ENCODE measurements at places on chromosomes 13 and 19.
A peak's percentile ranks its signal among the peaks of the same experiment; 100 is the strongest.

GRCh38 chr13:35526577-35526976 is 50.1 kb upstream of the MAB21L1 start:
- DNase-seq: no peak

DNA sequence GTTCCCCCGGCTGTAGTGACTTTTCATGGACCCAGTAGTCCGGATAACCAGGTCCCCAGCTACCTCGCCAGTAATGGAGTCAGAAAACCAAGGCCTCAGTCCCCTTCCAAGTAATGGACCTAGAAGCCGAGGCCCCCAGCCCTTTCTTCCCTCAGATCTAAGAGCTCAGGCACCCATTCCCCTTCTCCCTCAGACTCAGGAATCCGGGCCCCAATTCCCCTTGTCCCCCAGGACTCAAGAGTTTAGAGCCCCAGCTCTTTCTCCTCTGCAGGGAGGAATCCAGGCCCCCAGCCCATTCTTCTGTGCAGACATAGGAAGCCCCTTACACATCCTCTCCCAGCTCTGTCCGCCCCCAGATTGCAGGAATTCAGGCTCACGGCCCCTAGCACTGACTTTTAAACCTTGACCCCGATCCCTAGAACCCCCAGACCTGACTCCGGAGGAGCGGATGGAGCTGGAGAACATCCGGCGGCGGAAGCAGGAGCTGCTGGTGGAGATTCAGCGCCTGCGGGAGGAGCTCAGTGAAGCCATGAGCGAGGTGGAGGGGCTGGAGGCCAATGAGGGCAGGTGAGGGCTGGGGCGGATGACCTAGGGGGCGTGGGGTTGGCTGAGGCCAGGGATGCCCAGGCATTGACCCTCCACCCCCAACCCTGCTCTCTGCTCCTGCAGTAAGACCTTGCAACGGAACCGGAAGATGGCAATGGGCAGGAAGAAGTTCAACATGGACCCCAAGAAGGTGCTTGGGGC is 938 bp downstream of the CYTH2 start:
- DNase-seq: no peak

- no peak for DNase-seq
Measured at GRCh38 chr19:35525873-35526272, 2.2 kb downstream of the SBSN start.

DNA sequence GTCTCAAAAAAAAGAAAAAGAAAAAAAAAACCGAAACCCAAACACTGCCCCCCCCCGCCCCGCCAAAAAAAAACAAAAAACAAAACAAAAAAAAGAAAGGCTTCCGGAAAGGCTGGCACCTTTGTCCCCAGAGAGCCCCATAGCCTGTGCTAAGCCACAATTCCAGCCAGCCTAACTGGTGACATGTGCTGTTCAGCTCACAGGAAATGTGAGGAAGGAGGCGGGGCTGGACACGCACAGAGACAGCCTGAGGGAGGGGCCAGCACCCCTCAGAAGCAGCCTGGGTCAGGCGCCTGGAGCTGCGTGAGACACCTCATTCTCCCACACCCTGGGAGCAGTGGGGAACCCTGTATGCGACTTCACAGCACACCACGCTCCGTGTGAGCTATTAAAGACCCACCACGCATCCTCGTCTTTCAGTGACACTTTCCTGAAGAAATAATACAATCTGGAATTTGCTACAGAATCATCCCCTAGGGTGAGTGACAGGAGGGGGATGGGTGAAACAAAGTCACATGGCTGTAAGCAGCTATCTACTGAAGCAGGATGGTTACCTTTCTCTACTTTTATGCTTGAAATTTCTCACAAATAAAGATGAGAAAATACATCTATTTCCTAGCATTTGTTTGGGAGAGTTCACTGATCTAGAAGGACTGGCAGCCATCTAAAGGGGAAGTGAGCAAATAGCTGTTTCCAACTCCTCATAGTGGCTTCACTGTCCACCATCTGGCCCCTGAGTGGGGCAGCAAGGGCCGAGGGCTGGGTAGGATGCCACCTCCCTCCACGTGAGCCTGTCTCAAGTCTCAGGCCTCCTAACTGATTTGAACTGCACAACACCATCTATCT is 12.3 kb upstream of the SLC35E1 start:
- peak; percentile 85 for DNase-seq

DNA sequence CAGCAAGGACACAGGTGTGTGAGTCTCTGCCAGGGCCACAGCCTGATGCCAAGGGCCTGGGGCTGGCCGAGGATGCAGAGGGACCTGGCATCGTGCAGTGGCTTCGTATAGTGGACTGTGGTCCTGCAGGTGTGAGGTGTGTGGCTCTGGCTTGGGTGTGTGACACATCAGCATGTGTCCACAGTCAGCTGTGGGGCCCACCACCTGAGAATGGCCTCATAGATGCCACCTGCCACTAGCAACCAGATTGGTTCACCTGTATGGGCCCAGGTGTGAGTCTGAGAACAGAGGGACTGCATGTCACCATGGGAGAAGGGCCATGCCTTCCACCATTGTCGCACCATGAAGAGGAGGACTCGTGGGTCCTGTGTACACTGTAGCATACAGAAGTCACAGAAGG is 2.4 kb downstream of the PPP1R14A start:
- no peak for DNase-seq

DNA sequence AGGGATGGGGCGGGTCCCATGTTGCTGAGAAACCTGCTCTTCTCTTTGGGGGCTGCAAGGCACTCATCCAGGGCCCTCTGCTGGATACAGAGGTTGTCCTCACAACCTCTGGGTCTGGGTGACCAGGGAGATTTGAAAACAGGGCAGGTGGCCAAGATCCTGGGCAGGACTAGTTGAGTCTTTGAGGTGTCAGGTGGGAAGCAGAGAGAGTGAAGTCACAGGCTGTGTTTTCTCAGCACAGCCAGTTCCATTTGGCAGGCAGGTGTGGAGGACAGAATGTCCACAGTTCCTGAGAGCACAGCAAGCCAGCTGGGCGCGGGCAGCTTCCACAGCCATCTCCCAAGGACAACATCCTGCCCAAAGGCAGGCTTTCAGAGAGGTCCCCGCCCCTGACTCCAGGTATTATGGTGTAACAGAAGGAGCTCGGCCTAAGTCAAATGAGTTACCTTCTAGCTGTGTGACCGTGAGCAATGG is 118.8 kb downstream of the NUFIP1 start:
- DNase-seq: no peak

DNA sequence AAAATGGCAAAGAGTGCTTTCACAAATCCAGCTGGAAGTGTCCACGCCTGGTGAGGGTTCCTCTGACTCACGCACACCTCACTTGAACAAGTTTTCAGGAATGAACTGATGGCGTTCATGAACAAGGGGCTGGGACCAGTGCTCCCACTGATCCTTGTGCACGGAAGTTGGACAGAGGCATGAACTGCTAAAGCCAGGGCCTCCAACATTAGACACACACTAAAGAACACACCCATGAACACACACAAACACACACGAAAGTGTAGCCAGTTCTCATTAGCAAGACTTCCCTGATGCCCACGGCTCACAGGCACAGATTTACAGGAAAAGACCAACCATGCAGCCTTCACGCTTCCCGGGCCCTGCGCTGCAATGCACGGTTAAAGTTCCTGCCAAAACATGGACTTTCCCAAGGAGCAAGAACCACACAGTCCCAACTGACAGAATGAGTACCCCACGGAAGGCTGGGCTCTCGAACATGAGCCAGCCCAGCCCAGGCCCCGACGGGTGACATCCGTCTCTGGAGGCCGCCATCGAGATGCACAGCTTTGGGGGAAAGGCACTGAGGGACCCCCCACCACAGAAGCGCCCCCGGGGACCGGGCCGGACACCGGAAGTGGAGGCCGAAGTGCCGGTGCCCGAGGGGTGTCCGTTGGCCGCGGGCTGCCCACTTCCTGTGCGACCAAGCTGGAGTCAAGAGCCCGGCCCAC is 808 bp downstream of the DNMT1 start:
- DNase-seq: no peak

- no peak for DNase-seq
Measured at GRCh38 chr19:16235811-16236652, 38.3 kb downstream of the AP1M1 start.

- DNase-seq: no peak
Measured at GRCh38 chr19:3656747-3657394, 30.3 kb upstream of the CACTIN start.

GRCh38 chr19:33622809-33623511 is 1.2 kb downstream of the CHST8 start:
- no peak for DNase-seq

- DNase-seq: no peak
Measured at GRCh38 chr13:26219726-26220125, 2.4 kb downstream of the RNF6 start.

DNA sequence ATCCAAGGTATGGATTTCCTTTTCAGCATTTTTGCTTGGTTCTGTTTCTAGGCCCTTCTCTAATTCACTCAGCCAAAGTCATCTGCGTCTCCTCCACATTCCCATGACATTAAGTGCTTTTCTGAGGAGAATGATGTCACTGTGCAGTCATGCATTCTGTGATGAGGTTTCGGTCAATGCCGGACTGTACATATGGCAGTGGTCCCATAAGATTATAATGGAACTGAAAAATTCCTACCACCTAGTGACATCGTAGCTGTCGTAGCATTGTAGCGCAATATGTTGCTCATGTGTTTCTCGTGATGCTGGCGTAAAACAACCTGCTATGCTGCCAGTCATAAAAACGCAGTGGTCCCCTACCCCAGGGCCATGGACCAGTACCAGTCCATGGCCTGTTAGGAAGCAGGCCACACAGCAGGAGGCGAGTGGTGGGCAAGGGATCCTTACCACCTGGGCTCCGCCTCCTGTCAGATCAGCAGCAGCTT is 63.4 kb upstream of the TNFRSF19 start:
- no peak for DNase-seq

GRCh38 chr19:49847731-49848696 is 2.9 kb upstream of the PTOV1 start:
- DNase-seq: no peak

GRCh38 chr13:50842251-50842989 is 1.1 kb downstream of the DLEU7 start:
- DNase-seq: no peak

GRCh38 chr13:111625526-111626315 is 305.3 kb downstream of the TEX29 start:
- DNase-seq: no peak

DNA sequence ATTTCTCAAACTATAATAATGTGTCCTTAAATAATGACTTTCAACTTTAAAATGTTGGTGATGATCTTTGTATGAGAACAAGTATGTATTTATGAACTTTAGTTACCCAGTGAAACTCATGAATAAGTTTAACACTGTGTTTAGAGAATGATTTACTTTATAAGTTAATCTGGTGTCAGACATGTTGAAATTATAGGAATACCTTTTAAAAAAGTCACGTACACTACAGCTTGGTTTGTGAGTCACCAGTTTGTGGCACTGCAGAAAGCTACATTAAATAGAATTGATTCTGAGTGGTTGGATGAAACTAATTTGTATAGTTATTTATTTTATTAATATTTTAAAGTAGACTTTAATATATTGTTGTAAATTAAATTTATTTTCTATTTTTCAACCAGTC is 1366.2 kb upstream of the PCDH20 start:
- DNase-seq: no peak

GRCh38 chr13:21528616-21529015 is 69.5 kb upstream of the ZDHHC20 start:
- no peak for DNase-seq

DNA sequence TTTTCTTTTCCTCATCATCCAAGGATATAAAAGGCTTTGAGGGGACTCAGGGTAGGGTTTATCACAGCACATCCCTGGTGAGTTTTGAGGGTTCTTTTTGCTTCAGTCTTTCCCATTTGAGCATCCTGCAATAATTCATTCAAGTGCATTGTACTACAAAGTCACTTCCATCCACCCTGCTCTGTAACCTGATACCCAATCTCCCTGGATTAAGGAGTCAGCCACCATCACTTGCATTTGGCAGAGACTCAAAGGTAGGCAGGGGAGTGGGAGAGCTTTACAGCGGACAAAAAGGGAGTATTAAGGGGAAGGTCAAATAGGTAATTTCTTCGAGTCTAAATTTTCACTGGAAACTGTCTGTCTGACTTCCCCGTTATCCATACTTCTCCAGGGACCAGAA is 216.1 kb upstream of the TMTC4 start:
- no peak for DNase-seq

DNA sequence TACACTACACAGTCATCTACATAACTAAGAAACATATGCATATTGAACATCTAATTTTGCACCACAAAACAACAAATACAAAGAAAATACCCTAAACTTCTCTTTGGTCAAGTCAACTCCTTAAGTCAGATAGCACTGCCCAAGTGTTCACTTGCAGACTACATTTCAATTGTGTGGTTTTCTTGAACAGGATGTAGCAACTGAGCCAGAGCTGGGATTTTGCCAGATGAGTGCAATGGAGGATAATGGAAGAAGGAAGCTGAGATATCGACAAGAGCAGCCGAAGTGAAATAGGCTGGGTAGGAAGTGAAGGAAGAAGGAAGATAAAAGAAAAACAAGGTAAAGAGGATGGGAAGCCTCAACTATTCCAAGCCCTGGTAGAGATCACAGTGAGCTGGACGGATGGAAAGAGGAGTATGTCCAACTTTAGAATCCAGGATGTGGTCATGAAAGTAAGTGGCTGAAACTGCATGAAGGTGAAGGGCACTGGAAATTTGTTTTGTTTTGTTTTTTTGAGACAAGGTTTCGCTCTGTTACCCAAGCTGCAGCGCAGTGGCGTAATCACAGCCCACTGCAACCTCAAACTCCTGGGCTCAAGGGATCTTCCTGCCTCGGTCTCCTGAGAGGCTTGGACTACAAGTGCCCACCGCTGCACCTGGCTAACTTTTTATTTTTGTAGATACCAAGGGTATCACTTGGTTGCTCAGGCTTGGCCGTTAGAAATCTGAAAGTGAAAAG is 15.0 kb downstream of the NUFIP1 start:
- DNase-seq: no peak

DNA sequence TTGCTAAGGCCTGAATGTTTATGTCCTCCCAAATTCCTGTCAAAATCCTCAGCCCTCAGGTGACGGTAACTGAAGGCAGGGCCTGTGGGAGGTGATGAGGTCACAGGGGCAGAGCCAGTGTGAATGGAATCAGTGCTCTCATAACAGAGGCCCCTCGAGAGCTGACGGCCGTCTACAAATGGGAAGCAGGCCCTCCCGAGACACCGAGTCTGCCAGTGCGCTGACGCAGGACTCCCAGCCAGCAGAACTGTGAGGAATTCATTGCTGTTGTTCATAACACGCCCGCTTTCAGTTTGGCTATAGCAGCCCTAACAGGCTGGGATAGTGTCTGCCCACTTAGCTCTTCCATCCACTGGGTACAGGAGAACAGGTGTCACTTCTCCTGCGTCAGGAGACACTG is 41.2 kb downstream of the CARS2 start:
- no peak for DNase-seq
